ENCODE measurements at places on chromosomes 3 and 15.
A peak's percentile ranks its signal among the peaks of the same experiment; 100 is the strongest.

DNA sequence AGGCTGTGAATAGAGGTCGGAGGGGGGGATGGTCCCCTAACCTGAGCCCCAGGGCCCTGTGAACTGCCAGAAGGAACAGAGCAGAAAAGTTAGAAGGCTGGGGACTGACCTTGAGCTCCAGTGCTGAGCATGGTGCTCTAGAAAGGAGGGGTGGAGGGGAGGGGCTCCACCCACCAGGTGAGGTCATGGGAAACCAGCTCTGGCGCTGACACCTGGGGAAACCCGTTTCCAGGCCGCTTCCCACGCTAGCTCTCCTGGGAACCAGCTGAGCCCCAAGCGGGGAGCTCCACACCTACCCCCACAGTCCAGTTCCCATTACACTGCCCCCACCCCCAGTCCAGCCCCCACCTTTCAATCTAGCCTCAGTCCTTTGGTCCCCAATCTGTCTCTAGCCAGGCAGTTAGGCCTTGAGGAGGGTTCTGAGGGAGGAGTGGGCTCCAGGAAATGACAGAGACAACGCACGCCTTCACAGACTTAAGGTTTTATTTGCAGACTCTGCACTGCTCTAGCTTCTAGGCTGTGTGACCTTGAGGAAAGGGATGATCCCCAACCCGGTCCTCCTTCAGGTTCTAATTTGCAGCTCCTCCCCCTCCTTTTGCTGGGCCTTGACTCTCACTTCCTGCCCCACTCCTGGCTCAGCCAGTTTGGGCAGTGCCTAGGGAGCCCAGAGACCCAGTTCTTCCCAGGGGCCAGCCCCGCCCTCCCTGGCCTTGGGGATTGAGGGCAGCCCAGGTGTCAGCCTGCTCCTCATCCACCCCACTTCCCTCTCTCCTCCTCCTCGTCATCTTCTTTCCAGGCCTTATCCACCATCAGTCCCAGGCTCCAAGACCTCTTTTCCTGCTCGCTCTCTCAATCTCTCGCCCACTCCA, 2.1 kb downstream of the RHOV start:
- peak; percentile 6 for DNase-seq

DNA sequence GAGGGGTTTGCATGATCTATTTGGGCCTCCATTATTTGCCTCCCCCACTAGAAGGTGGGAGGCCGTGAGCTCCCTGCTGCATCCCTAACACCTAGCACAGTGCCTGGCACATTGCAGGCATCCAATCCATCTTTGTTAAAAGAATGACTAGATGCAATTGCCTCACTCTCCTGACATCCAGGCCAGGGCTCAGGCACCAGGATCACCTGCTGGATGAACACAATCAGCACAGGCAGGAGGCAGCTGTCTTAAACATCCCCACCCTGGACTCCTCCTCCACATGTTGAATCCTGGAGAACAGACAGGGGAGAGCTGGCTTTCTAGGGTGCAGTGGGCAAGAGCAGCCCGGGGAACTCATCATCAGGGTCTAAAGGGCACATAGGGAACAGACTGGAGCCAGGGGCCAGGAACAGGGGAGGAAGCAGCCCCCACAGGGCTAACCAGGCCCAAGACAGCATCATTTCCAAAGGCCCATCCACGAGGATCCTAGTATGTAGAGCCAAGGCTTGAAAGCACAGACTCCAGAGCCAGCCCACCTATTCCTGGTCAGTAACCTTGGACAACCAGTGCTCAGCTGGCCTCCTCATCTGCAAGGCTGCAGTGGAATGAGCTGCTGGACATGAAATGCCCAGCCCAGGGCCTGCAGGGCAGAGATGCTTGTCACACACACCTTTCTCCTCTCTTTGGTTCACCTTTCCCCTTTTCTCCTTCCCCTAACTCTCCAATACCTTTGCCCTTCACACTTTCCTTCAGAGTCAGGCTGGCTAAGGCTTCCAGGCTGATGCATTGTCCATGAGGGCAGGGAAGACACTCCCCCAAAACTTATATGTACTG, 254.4 kb upstream of the TLE3 start:
- DNase-seq, result no peak

- no peak for DNase-seq
Observed at GRCh38 chr3:171453180-171453886, 6.9 kb downstream of the TNIK start.

- DNase-seq, result no peak
Observed at GRCh38 chr3:186640473-186640818, 247 bp downstream of the FETUB start.

DNA sequence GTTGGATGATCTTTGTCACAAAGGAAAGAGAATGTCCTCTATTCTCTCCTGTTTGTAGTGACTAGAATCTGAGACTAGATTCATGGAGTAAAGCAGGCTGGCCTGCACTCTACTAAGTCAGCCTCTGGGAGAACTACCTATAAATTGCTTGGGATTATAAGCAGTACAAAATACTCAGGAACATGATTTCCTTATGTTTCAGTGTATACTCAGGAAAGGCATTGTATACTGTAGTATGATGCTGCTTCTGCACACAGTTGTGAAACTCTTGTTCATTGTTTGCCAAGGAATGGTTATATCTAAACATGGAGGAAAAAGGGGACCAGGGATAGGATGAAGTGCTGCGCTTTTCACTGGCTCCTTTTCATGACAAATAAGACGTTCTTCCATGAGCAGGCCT, 49.2 kb downstream of the OXSR1 start:
- DNase-seq, result no peak

GRCh38 chr3:70244422-70244821, 68.0 kb downstream of the MDFIC2 start:
- no peak for DNase-seq

GRCh38 chr3:105353485-105354161, 13.1 kb upstream of the ALCAM start:
- peak; percentile 92 for DNase-seq

DNA sequence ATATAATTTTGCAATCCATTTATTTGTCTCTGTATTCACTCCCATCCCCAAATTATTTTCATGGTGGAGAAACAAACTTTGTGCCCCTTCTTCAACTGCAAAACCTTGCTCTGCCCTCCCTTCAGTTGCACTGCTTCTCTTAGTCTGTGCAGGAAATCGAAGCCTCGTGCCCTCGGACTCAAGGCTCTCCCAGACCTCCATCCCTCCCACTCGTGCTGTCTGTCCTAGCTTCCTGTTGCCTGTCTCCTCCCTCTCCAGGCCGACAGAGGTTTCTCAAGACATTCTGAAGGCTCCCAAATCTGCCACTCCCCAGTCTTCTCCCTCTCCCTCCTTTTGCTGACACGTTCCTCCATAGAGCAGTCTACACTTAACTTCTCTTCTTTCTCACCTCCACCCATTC, 177.6 kb downstream of the PDZRN3 start:
- DNase-seq, result no peak

DNA sequence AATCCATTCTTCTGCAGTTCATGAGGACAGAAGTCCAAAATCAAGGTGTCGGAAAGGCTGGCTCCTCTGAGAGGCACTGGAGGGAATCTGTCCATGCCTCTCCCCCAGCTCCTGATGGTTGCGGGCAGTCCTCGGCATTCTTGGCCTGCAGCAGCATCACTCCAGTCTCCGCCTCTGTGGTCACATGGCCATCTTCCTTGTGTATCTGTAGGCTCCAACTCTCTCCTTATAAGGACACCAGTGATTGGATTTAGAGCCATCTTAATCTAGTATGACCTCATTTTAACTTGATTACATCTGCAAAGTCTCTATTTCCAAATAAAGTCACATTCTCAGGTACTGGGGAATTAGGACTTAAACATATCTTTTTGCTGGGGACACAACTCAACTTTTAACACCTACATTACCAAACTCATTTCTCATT, 56.0 kb upstream of the FLNB start:
- DNase-seq, result peak; percentile 27

GRCh38 chr3:143122089-143122430, 2.5 kb downstream of the CHST2 start:
- no peak for DNase-seq

DNA sequence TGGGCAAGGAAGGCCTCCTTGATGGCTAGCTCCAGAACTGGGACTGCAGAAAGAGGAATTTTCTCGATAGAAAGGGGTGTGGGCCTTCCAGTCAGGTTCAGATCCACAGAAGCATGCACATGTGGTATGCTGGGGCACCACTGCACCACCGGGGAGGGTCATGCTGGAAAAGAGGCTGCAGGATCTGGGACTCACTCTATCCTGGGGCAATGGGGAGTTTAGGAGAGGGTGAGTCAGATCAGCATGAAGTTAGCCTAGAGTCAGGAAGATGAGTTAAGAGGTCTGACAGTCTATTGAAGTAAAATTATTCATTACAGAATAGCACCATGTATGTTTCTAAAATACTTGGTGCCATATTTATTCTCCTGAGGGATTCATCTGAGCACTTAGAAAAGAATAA, 130.2 kb upstream of the TOPAZ1 start:
- no peak for DNase-seq

DNA sequence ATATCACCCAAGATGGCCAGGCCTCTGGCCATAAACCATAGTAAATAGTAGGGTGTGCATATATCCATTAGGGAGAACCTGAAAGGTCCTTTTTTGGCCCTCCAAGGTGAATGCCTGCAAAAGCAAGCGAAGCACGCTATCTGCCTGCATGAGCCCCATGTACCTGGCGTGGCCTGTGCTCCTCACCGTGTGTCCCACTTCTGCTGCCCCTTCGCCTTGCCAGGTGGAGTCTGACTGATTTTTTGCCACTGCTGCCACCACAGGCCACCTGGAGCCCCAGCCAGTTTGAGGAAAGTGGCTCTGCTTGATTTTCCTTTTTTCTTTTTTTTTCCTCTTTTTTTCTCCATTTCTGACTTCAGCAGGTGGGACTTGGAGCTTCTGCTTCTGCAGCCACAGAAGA, 139.7 kb downstream of the SNRPN start:
- DNase-seq, result no peak

- DNase-seq, result peak; percentile 20
Observed at GRCh38 chr3:189121092-189121491, 50.7 kb upstream of the TPRG1 start.

- no peak for DNase-seq
Observed at GRCh38 chr3:149744606-149745005, 7.7 kb downstream of the COMMD2 start.

GRCh38 chr15:37094333-37094914, 5.9 kb downstream of the MEIS2 start:
- no peak for DNase-seq

DNA sequence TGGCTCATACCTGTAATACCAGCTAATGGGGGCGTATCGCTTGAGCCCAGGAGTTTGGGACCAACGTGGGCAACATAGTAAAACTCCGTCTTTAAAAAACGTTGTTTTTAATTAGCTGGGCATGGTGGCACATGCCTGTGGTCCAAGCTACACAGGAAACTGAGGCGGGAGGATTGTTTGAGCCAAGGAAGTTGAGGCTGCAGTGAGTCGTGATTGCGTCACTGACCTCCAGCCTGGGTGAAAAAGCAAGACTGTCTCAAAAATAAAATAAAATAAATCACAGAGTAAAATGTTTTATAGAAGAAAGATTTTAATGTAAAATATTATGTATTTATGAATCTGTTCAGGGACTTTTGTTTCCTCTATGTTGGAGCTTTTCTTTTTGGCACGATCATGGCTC, 15.3 kb upstream of the STRIT1 start:
- DNase-seq, result no peak

- DNase-seq, result peak; percentile 67
Observed at GRCh38 chr15:57282686-57283085, 93.6 kb upstream of the CGNL1 start.

DNA sequence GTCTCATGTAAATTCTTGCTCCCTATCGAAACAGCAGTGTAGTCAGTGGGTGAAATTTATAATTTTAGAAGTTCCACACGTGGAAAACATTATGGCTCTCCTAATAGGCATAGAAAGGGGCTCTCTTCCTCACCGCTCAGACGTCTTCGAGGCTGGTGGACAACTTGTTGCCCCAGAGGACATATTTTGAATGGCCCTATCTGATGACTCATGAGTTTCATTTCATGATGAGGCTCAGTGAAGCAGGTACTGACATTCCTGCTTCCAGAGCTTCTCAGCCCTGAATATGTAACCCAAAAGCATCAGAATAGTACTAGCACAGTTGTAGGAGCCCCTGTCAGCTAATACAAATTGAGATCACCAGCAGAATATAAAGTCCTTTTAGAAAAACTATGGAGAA, 117.9 kb downstream of the HERC1 start:
- no peak for DNase-seq

- DNase-seq, result no peak
Observed at GRCh38 chr3:79140708-79141107, 627.1 kb downstream of the ROBO1 start.

DNA sequence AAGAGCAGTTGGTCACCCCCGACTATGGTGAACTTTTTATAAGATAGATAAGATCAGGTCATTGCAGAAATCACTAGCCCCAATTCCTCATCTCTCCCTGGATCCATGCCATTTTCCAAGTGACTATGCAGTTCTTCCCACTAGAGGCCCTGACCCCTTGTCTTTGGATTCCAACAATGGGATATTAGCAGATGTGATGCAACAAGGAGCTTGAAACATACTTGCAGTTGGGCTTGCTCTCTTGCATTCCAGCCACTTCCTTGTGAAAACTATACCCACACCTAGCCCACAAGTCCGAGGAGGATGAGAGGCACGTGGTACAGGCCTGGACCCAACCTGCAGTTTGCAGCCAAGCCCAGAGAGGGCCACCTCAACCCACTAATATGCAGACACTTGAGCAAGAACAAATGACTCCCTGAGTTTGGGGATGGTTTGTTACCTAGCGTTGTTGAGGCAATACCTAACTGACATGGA, 60.6 kb downstream of the SUCLG2 start:
- DNase-seq, result no peak

GRCh38 chr3:118629821-118630220, 404.8 kb downstream of the IGSF11 start:
- no peak for DNase-seq

DNA sequence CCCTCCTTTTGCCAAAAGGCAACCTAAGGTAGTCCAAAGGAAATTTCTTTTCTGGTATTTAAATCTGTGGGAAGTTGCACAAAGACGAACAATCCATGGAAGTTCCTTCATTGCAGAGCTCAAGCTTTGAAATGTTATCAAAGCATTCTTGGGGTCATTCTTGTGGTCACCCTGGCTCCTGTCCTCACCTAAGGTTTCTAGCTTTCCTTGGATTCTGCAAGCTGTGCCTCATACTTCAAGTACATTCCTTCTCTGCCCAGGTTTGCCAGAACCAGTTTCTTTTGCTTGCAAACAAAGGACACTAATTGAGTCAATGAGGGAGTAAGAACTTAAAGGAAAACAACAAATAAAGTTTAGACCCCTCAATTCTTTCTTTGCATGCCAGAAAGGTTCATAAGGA, 329.8 kb upstream of the PDZRN3 start:
- DNase-seq, result no peak

GRCh38 chr3:108495717-108496116, 14.7 kb downstream of the MYH15 start:
- DNase-seq, result no peak

- no peak for DNase-seq
Observed at GRCh38 chr3:64431526-64432091, 206.3 kb upstream of the PRICKLE2 start.

DNA sequence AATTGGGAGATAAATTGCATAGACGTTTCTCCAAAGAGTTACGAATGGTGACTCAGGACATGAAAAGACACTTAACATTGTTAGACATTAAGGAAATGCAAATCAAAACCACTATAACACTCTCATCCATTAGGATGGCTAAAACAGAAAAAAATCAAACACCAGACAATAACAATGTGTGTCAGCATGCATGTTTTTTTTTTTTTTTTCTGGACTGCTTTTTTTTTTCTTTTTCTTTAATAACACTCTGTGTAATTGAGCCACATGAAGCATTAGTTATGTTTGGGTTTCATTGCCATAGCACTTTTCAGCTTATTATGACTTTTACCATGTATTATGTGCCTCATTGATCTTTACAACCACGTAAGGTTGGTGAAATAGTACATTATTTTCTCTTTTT, 95.0 kb downstream of the NFKBIZ start:
- no peak for DNase-seq

GRCh38 chr3:134486577-134487041, 752 bp downstream of the CEP63 start:
- no peak for DNase-seq

All from inflammatory macrophage treated with lipopolysaccharide for 1 hour (primary cell).